Cardiac septum (tissue), 1 donor: ENCODE measurements at places on chromosomes 12 and 14. TPM values are rescaled to one million over a fixed set of nuclear protein-coding genes. Genes with fewer than 3 reads are reported as not detected.

Gene PLEKHA5
- 65.4 TPM for total RNA-seq

Gene SPX
- 10.0 TPM for total RNA-seq

Gene PIANP
- total RNA-seq: 0.40 TPM

Gene EGLN3
- total RNA-seq: 326 TPM

Gene STAC3
- 0.94 TPM for total RNA-seq

Gene RAD9B
- total RNA-seq: 0.65 TPM

Gene SERPINA9
- total RNA-seq: not detected

Gene C12orf54
- total RNA-seq: not detected

Gene NFATC4
- total RNA-seq: 13.3 TPM

Gene TOMM20L
- total RNA-seq: not detected

Gene UBC
- total RNA-seq: 1,009 TPM

Gene SRRM4
- total RNA-seq: 0.59 TPM

Gene PGAM5
- total RNA-seq: 26.1 TPM

Gene KRT75
- not detected for total RNA-seq

Gene TMEM179
- 0.89 TPM for total RNA-seq

Gene DLGAP5
- 0.08 TPM for total RNA-seq

Gene ZNF891
- total RNA-seq: 1.1 TPM

Gene CAMKK2
- 17.8 TPM for total RNA-seq

Gene SOX5
- total RNA-seq: 2.2 TPM

Gene SLC5A8
- not detected for total RNA-seq

Gene GPRC5A
- total RNA-seq: 0.78 TPM

Gene TAS2R9
- total RNA-seq: not detected

Gene EIF2B1
- total RNA-seq: 27.9 TPM

Gene FZD10
- not detected for total RNA-seq

Gene KLRK1
- 0.19 TPM for total RNA-seq

Gene AQP6
- not detected for total RNA-seq

Gene ITGA7
- 806 TPM for total RNA-seq

Gene FOXN4
- total RNA-seq: not detected

Gene ATP5F1B
- 2,154 TPM for total RNA-seq

Gene AKAP3
- 2.6 TPM for total RNA-seq

Gene ACYP1
- 12.2 TPM for total RNA-seq

Gene ATP6V1D
- total RNA-seq: 178 TPM

Gene HOTAIR
- not detected for total RNA-seq

Gene ALDH1L2
- 3.6 TPM for total RNA-seq

Gene ACOT4
- 0.73 TPM for total RNA-seq

Gene RAB5B
- 108 TPM for total RNA-seq

Gene IL23A
- total RNA-seq: not detected

Gene NTF3
- total RNA-seq: 0.70 TPM

Gene ETNK1
- total RNA-seq: 20.6 TPM

Gene KRT79
- total RNA-seq: not detected

Gene KANSL2
- total RNA-seq: 24.8 TPM

Gene COQ10A
- 86.8 TPM for total RNA-seq

Gene TBC1D30
- total RNA-seq: 1.8 TPM

Gene FGFR1OP2
- total RNA-seq: 37.4 TPM

Gene PROX2
- total RNA-seq: not detected

Gene PMCH
- total RNA-seq: not detected

Gene SRGAP1
- 5.9 TPM for total RNA-seq

Gene ADCY6
- 195 TPM for total RNA-seq

Gene CLEC14A
- 31.9 TPM for total RNA-seq

Gene IL26
- total RNA-seq: not detected

Gene ITGB7
- total RNA-seq: 1.4 TPM

Gene PTCSC3
- not detected for total RNA-seq

Gene PNMA1
- 45.9 TPM for total RNA-seq

Gene PRPH
- 0.38 TPM for total RNA-seq
